ENCODE measurements at places on chromosomes 7 and 10. TPM values are rescaled to one million over a fixed set of nuclear protein-coding genes. Genes with fewer than 3 reads are reported as not detected.
A peak's percentile ranks its signal among the peaks of the same experiment; 100 is the strongest.

- H3K36me3 ChIP-seq: no peaks in the 10 kb centered on the region
- DNase-seq: no peak
- H3K4me1 ChIP-seq: no peaks in the 10 kb centered on the region
- H3K4me3 ChIP-seq: no peak overlapping the region
- H3K27me3 ChIP-seq: no peaks in the 10 kb centered on the region
These were observed 25.9 kb downstream of the RNLS start for GRCh38 chr10:88557256-88557655.

GRCh38 chr7:103711413-103711812 is 265.4 kb upstream of the SLC26A5 start:
- H3K27ac ChIP-seq: no peak overlapping the region
- no peak overlapping the region for H3K4me3 ChIP-seq
- no peaks in the 10 kb centered on the region for H3K27me3 ChIP-seq
- H3K4me1 ChIP-seq: no peaks in the 10 kb centered on the region
- no peaks in the 10 kb centered on the region for H3K36me3 ChIP-seq
- DNase-seq: no peak

- DNase-seq: no peak
- H3K27me3 ChIP-seq: no peaks in the 10 kb centered on the region
- no peaks in the 10 kb centered on the region for H3K36me3 ChIP-seq
These were observed 49.0 kb upstream of the TRIM8 start for GRCh38 chr10:102595293-102595692.

DNA sequence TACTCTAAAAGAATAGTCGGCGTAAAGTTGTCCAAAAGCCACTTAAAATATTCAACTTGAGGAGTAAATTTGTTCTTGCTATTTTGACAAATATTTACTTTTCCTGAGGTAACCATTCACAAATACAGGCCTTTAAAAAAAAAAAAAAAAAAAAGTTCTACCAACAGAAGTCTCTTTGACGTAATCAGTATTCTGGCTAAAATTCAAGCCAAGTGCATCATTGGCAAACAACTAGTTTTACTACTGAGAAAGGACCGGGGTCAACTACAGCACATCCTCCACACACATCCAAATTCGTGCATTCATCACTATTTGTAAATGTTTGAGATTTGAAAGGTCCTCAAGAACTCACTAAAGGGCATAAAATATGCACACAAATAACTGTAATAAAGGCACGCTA is 2.0 kb downstream of the OAT start:
- peak overlapping the region; percentile 45 for H3K27ac ChIP-seq
- DNase-seq: no peak
- H3K27me3 ChIP-seq: no peaks in the 10 kb centered on the region
- H3K4me3 ChIP-seq: peak overlapping the region; percentile 91

- no peak for DNase-seq
- H3K27ac ChIP-seq: no peak overlapping the region
- no peaks in the 10 kb centered on the region for H3K36me3 ChIP-seq
- H3K27me3 ChIP-seq: no peaks in the 10 kb centered on the region
These were observed 274.0 kb upstream of the GALNT17 start for GRCh38 chr7:70857793-70858545.

The DNAJC9 gene
- total RNA-seq: 19.0 TPM

The CYP2C9 gene
- not detected for total RNA-seq

The PSD gene
- total RNA-seq: 6.3 TPM

The CPA2 gene
- total RNA-seq: not detected

All from breast epithelium (tissue), 4 donors.